MM.1S (cell line): ENCODE measurements at places on chromosomes 3 and 15.
A peak's percentile ranks its signal among the peaks of the same experiment; 100 is the strongest.

DNA sequence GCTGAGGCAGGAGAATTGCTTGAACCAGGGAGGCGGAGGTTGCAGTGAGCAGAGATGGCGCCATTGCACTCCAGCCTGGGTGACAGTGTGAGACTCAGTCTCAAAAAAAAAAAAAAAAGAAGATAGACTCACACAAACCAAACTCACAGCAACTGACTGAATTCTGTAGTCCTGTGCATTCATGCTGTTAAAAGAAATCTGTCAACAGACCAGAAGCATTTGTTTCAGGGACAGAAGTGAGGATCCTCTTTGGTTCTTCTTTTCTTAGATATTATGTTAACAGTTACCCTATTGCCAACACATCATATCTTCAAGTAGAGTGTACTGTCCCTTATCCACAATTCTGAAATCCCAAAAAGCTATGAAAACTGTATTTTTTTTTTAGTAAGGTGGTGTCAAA lies 192.4 kb downstream of the CDIN1 start:
- no peak for DNase-seq

- DNase-seq = no peak
Observed at GRCh38 chr3:162390891-162391290, 894.3 kb downstream of the OTOL1 start.

GRCh38 chr3:195012571-195012970 lies 258.4 kb downstream of the XXYLT1 start:
- DNase-seq = no peak

- no peak for DNase-seq
Observed at GRCh38 chr15:93414576-93415231, 325.7 kb upstream of the RGMA start.

- no peak for DNase-seq
Observed at GRCh38 chr3:27714692-27715453, 7.2 kb downstream of the EOMES start.

GRCh38 chr3:184488577-184488976 lies 73.0 kb upstream of the EPHB3 start:
- no peak for DNase-seq

DNA sequence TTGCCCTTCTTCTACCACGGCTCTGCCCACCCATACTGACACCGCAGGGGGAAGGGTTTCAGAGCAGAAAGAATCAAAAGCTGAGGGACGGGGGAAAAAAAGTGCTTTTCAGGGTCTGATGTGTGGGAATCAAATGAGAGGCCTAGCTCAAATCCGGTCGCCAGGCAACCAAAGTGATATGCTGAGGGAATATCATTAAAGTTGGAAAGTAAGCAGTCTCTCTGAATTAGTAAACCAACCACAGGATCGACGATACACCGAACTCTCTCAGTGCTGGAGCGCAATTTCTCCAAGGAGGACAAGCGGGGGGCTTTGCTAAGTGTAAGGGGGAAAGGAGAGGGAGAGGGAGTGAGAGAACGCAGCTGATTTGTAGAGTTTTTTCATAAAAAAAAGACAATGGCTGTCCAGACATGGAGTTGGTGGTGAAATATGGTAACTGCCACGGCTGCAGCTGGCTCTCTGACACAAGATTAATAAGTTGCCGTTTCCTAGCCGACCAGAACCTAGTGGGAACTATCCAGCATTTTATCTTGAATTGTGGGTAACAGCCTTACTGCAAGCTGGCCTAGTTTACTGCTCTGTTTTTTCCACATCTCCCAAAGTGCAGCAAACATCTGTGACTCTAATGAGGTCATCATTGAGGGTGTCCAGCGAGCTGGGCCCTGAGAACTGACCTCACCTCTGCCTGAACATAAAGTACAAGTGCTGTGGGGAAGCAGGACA lies 530.2 kb downstream of the SOX2 start:
- no peak for DNase-seq

- no peak for DNase-seq
Observed at GRCh38 chr3:149296972-149297371, 36.5 kb downstream of the TM4SF18 start.

GRCh38 chr3:30710017-30710416 lies 103.6 kb downstream of the TGFBR2 start:
- no peak for DNase-seq

DNA sequence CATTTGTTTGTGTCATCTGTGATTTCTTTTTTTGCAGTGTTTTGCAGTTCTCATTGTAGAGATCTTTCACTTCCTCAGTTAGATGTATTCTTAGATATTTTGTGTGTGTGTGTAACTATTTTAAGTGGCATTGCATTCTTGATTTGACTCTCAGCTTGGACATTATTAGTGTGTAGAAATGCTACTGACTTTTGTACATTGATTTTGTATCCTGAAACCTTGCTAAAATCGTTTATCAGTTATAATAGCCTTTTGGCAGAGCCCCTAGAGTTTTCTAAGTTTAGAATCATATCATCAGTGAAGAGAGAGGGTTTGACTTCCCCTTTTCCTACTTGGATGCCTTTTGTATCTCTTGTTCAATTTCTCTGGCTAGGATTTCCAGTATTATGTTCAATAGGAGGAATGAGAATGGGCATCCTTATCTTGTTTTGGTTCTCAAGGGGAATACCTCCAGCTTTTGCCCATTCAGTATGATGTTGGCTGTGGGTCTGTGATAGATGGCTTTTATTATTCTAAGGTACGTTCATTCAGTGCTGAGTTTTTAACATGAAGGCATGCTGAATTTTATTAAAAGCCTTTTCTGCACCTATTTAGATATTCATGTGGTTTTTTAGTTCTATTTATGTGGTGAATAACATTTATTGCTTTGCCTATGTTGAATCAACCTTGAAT lies 211.7 kb downstream of the MBNL1 start:
- no peak for DNase-seq

- no peak for DNase-seq
Observed at GRCh38 chr3:18512007-18512406, 86.9 kb upstream of the SATB1 start.

GRCh38 chr15:48695827-48696573 lies 50.5 kb upstream of the FBN1 start:
- DNase-seq = no peak

DNA sequence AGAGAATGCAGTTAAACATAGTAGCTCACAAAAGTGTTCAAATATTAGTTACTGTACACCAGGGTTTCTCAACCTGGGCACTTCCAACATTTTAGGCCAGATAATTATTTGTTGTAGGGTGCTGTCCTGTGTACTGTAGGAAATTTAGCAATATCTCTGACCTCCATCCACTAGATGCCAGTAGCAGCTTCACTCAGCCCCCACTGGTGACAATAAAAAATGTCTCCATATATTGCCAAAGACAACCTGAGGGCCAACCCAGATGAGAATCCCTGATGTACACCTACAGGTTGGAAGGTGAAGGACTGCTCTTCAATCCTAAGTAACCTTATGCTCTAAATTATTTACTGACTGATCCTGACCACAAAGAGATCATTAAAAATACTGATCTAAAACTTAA lies 32.5 kb downstream of the DCUN1D1 start:
- peak; percentile 21 for DNase-seq

- peak; percentile 33 for DNase-seq
Observed at GRCh38 chr3:56800832-56801661, 702 bp downstream of the ARHGEF3 start.

- DNase-seq = no peak
Observed at GRCh38 chr3:188573291-188573940, 419.5 kb downstream of the LPP start.

GRCh38 chr3:30688776-30689641 lies 82.6 kb downstream of the TGFBR2 start:
- no peak for DNase-seq

- no peak for DNase-seq
Observed at GRCh38 chr15:70627734-70628548, 135.4 kb downstream of the UACA start.

GRCh38 chr15:93221759-93222158 lies 132.7 kb upstream of the RGMA start:
- DNase-seq = no peak

- no peak for DNase-seq
Observed at GRCh38 chr3:56052188-56052587, 416.1 kb downstream of the ERC2 start.

GRCh38 chr3:182384221-182384620 lies 409.1 kb upstream of the ATP11B start:
- DNase-seq = no peak

DNA sequence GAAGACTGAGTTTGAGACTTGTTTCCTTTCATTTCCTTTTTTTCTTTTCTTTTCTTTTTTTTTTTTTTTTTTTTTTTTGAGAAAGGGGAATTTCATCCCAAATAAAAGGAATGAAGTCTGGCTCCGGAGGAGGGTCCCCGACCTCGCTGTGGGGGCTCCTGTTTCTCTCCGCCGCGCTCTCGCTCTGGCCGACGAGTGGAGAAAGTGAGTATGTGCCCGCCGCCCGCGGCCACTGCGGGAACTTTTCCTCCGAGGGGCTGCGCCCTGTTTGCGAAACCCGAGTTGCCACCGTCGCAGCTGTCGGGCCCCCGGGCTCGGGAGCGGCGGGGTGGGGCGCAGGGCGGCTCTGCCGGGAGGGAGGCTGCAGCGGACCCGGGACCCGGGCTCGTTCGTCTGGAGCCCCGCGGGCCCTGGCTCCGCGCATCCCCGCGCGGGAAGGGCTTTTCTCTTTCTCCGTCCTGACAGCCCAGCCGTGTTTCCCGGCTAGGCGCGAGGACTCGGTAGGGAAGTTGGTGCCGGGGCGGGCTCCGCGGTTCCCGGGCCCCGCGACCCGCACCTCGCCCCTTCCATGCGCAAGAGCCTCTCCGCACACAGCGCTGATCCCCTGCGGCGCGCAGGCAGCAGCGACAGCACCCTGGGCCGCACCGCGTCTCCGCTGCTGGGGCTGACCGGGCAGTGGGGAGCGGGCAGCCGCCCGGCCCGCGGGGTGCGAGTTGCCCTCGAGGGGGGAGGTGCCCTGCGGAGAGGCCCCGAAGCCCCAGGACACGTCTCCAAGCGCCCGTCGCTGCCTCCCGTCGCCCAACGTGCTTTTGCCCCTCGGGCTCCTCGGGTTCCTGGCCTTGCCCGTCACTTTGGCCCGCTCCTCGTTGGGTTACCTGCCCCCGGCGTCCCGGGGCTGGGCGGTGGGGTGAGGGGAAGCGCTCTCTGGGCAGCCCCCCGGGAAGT lies 1.4 kb downstream of the IGF1R start:
- peak; percentile 43 for DNase-seq

GRCh38 chr15:42121021-42121420 lies 26.7 kb upstream of the PLA2G4D start:
- DNase-seq = no peak

DNA sequence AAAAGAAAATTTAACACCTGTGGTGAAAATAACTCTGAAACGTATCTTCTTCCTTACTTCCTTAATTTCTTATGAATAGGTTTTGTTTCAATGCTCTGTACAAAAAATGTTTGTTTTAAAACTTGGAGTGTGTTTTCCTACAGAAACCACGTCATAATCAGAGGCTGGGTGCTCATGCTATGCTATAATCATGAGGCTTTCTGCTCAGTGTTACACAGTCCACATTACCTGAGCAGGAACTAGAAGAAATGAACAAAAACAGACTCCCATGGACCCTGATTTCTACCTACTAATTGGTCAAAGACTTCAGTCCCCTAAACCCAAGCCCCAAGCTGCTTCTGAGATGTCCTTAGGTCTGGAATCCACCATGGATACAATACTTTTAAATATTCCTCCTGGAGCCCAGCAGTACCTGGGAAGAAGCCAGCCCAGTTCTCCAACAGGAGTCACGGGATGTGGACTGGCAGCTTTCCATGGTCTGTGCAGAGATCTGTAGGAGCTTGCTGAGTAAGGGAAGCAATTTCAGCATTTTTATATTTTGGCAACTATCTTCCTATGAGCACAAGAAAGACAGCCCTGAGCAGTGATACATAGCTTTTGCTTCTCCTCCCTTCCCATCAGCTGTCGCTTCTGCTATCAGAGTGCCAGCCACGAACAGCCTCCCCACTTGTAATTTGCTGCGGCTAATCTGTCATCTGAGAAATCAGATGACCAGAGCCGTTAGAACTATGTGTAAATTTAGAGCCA lies 65.6 kb downstream of the WDR72 start:
- no peak for DNase-seq

DNA sequence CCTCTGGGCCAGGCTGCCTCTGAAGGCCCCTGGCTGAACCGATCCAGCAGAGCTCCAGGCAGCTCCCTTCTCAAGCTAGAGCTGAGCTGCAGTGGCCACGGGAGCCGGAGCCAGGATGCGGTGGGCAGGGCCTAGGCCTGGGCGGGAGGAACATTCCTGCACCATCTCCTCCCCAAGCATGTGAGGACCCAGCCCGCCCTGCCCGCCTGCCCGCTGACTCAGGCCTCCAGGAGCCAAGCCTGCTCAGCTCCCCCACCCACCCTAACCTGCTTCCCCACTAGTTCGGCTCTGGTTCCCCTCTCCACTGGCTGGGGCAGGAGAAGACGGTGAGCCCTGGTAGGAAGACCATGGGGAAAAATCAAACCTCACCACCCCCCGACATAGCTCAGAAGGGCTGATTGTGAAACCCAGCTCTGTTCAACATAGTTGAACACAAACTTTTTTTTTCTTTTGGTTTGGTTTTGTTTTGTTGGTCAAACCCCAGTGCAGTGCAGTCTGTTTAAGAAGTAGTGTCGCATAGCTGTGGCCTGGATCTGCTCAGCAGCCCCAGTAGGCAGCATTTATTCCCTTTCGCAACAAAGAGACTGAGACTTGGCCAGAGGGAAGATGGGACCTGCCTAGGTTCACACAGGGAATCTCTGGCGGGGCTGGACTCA lies 13.5 kb downstream of the SNX33 start:
- DNase-seq = no peak

- no peak for DNase-seq
Observed at GRCh38 chr3:102444101-102444500, 9.3 kb downstream of the ZPLD1 start.

- no peak for DNase-seq
Observed at GRCh38 chr3:191005790-191006189, 143.3 kb upstream of the GMNC start.

- DNase-seq = no peak
Observed at GRCh38 chr15:70605606-70606410, 157.6 kb downstream of the UACA start.

DNA sequence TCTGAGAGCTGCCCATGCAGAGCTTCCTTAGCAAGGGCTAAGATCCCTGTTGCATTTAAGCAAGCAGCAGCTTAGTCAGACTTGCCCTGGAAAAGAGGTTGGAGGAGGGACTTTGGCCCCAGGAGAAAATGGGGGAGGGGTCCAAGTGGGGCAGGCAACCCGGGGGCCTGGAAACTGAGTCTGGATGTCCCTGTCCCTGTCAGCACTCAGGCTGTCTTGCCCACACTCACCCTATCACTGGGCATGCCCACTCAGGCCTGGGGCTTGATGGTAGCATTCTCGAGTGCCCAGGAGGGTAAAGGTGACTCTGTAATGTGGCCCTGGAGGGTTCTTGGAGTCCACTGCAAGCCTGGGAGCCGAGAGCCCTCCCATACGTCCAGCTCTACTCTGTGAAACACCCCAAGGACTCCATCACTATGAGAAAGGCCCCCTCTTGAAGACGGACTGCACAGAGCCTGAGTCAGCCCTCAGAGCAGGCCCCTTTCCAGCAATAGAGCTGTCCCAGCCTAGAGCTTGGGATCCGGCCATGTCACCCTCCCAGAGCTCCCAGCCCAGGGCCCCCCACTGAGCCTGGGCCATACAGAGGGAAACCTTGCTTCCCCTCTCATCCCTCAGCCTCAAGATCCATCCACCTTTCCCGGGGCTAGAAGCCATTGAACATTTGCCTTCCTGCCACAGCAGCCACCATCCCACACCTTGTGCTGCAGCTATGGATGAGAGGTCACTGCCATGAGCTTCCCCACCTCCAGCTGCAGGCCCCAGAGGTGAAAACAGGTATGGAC lies 13.4 kb downstream of the MYL3 start:
- no peak for DNase-seq
